ENCODE measurements at places on chromosomes 4 and X.

GRCh38 chr4:87911252-87911774 lies 64.2 kb upstream of the SPP1 start:
- no peak for DNase-seq

GRCh38 chr4:165783626-165784025 lies 89.4 kb upstream of the TLL1 start:
- DNase-seq, result no peak

DNA sequence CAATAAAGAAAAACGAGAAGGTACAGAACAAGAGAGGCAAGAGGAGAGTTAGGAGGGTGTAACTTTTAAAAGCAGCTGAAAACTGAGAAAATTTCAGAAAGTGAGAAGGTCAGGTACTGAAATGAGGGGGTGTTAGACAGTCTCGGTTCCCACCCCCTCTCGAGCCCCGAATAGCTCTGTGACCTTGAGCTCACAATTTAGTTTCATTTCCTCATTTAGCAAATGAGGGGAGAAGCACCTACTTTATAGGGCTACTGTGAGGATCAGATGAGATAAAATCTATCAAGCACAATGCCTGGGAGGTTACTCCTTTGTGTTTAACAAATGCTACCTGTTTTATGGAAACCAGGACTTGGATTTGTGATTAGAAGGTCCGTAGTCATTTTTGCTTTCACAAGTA lies 4.9 kb downstream of the UGT8 start:
- DNase-seq, result no peak

DNA sequence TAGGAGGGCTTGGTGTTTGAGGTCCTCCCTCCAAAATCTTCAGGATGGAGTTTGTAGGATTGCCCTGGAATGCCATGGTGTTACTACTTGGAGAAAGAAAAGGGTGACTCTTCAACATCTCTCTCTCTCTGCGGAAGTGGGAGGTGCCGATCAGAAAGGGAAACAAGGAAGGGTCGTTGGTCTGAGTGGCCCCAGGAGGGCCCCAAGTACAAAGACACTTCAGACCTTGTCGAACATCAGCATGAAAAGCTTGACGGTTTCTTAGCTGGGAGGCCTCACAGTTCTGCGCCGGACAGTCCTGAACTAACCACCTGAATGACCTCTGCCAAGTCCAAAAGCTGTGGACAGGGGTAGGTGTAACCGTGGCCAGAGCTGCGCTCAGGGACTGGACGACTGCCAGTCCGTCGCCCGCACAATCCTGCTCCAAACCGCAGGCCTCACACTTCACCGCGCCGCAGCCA lies 646 bp upstream of the GSX2 start:
- no peak for DNase-seq

- DNase-seq, result no peak
Measured at GRCh38 chr4:129823105-129823504, 727.2 kb downstream of the C4orf33 start.

- no peak for DNase-seq
Measured at GRCh38 chr4:67049446-67049845, 495.9 kb downstream of the CENPC start.

DNA sequence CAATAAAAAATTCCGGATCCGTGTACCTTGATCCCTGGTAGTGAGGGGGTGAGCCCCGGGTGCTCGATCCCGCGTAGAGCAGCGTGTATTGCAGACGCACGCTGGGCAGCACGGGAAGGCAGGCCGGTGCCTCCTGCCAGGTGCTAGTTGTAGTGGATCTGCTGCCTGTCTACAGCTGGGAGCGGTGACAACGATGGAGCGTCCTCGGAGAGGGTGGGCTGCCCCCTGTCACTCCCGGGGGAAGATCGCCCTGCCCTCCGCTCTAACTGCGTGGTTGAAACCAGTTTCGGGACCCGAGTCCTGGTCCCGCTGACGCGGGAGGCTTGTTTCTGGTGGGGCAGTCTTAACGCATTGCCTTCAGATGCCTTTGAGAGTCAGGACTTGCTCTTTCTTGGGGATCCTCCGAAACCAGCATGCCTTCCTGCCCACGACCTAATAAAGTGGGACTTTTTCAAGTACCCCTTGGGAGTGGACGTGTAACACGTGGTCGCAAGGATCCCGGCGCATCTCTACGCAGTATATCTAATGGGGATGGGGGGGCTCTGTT lies 2.7 kb upstream of the NKX6-1 start:
- no peak for DNase-seq

DNA sequence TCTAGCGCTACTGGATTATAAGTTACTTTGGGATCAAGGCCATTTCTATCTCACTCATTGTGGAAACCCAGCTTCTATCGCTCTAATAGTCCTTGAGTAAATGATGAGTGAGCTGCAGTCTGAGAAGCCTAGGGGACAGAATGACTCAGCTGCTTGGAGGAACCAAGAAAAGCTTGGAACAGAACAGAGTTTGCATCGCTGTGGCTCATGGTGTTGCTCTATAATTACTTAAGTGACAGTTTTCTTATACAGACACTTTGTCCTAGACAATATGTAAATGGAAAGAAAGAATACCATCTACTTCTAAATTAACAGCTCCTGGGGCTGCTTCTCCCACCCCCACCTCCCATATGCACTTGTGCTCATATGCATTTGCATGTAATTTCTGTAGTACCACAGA lies 156.9 kb downstream of the SLIT2 start:
- no peak for DNase-seq

DNA sequence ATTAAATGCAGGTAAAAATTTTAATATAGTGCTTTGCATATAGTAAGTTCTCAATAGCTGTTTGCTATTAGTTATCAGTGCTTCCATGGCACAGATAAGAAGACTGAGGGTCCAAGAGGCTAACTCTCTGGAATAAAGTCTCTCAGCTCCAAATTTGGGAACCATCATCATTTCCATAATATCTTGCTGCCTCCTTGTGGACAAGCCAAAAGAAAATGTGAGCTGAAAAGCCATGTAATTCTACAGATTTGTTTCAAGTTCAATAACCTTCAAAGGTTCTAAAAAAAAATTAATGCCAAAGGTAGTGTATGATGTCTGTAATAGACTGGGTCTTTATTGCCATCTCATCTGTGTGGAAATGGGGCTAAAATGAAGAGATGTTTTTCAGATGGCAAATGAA lies 136.9 kb upstream of the VCX start:
- no peak for DNase-seq

DNA sequence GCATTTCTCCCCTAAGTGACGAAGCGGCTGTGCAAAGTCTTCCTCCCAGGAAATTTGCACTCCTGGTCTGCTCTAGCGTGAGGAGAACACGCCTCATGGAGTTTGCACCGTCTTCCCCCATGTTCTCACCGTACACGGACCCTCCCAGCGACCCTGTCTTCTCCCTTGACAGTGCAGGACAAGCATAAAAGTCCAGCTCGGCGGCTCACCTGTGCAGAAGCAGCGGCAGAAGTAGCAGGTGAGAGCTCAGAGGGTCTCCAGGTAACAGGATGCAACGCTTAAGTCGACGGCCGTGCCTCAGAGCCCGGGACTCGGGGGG lies 314 bp downstream of the P2RY8 start:
- peak; percentile 11 for DNase-seq

DNA sequence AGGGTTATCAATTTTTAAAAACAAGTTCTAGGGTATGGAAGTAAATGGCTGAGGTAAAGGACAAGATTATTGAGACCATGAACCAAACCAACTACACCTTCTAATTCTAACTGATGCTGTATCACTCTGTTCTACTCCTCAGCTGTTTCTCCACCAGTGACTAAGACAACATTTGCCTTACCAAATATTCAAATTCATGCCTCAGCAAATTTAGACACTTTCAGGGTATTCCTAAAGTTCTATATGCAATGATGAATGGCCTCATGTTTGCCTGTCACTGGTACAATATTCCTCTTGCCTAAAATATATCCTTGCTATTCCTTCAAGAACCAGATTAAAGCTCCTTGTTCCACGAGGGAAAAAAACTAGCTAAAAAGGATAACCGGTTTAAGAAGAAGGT lies 5.0 kb downstream of the RPL9 start:
- no peak for DNase-seq

- no peak for DNase-seq
Measured at GRCh38 chr4:168863719-168864647, 146.1 kb downstream of the CBR4 start.

DNA sequence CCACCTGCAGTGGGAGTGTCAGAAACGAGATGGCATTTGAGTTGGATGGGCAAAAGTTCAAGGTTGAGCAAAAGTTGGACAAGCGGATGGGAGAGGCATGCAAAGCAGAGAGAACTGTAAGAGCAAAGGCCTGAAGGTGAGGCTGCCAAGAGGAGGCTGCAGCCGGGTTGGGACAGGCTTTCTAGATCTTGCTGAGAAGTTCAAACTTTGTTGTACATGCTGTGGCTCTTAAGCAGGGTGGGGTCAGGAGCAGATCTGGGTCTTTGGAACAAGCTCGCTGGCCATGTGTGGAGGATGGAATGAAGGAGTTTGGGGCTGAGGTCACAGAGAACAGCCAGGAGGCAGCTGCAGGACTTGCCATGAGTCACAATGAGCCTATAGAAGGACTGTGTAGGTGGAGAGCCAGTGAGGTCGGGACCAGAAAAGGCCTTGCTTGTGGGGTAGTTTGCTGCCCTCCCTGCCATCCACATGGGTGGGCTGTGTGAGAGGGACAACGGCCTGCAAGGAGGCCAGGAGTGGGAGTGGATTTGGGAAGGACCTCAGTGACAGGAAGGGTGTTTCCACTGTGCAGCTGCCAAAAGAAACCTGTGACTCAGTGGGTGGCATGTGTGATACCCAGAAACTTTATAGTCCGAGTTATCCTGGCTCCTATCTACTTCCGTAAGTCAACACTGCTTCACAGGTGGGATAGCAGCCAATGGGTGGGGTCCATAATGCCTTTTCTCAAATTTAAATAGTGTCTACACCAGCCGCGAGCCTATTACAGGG lies 210.4 kb downstream of the MID1IP1 start:
- DNase-seq, result no peak

DNA sequence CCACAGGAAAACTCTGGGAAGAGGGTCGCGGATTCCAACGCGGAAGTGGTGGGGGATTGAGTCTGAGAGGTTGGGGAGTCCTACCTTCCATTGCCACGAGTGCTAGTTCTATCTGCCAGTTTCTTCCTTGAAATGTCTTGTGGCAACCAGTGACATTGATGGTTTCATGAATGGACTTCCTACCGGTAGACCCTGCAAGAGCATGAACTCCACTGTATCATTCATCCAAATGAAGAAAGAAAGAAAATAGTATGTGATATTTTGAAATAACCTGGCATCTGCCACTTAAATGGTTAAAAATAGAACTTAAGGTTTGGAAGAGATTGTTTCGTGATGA lies 1.1 kb upstream of the SLC10A7 start:
- DNase-seq, result no peak

DNA sequence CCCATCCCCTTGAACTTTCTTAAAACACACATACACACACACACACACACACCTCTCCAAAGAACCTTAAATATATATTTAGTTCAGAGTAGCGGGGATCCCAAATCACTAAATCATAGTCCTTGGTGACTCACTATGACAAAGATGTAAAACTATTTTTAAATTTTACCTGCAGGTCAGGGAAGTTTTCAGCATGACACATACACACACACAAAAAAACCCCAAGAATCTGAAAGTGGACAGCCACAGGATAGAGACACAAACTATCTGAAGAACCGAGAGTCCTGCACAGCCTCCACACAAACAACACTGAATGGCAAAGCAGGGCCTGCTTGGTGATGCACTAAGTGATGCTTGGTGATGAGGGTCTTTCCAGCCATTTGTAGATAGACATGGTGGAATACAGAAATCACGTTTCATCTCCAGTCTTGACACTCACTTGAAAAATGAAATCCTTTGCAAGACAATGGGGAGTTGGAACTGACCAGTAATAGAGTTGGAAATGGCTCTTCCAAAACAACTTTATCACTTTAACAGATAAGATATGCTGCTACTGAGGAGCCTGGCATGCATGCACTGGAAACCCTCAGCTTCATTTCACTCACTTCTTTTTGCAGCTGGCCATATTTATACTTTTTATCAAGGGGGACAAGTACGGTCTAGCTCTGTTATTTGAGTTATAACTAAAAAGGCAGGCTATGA lies 307.3 kb downstream of the RAPGEF2 start:
- DNase-seq, result no peak

DNA sequence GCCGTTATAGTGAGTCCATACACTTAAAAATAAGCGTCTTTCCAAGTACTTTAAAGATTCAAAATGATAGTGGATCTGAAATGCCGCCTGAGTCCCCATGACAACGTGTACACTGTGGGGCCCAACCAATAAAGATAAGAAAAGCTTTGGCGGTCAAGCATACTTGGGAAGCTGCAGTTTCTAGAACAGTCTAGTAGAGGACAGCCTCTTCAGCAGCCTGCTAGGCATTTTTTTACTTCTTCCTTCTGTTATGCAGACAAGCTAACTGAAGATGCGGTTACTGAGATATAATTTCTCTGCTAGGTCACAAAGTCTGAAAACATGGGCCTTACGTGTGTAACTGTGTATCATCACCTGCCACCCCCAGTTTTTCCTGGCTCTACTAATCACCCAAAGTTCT lies 402 bp upstream of the UPRT start:
- no peak for DNase-seq

- DNase-seq, result no peak
Measured at GRCh38 chr4:52658641-52659000, 480 bp downstream of the USP46 start.

GRCh38 chrX:87098477-87098876 lies 419.1 kb upstream of the KLHL4 start:
- no peak for DNase-seq

- no peak for DNase-seq
Measured at GRCh38 chr4:13659341-13660070, 32.0 kb upstream of the BOD1L1 start.

DNA sequence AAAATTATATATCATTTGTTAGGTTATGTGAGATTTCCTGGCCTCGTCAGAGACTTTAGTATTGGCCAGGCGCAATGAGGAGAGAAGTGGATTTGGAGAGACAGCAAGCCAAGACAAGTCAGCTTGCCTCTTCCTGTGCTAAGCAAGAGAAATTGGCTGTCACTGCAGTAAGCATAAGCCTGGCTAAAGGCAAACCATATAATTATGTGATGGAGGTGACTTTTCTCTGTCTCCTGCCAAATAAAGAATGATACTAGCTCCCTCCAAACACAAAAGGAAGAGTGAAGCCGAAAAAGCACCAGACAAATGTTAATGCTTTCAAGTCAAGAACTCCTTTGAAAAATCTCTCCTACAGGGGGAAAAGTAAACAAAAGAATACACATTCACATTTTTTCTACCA lies 2246.0 kb downstream of the ARAP2 start:
- DNase-seq, result no peak

Data from T-helper 9 cell (primary cell).